ENCODE measurements at places on chromosomes 5 and 9. TPM values are rescaled to one million over a fixed set of nuclear protein-coding genes. Genes with fewer than 3 reads are reported as not detected.

CCDC187 gene
- not detected for total RNA-seq

DNA sequence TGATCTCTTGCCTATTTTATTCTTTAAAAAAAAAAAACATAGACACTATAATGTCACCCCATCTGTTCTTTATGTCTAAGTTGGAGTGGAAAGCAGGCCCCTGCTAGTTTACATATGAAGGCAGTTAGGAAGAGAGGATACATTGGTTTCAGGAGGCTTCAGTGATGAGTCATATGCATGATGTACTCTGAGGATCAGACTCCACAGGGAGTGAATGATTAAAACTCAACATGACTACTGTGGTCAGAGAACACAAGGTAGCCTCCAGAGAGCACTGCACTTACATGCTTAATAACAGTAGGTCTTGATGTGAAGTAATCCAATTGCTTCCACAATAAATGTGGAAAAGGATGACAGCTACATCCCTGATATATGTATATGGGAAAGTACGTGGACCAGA, 22.7 kb upstream of the FSTL4 start:
- DNase-seq: no peak

DNA sequence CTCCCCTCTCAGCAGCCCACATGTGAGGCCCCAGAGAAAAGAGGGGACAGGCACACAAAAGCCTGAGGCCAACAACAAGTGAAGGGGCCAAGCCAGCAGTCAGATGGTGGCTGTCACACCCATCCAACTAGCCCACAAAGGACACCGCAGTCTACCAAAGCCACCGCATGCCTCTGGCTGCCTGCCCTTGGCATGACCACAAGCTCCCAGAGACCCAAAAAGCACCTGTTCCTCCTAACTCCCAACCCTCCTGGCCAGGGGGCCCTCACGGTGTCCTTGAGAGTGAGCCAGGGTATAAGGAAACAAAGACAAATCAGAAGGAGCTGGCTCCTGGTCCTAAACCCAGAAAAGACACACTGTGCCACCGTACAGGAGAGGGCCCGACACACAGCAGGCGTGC, 77.8 kb upstream of the LRRTM2 start:
- no peak for DNase-seq

GRCh38 chr9:77632652-77633051, 15.5 kb downstream of the GNA14 start:
- no peak for DNase-seq

- no peak for DNase-seq
Measured at GRCh38 chr9:91089405-91090129, 272.2 kb downstream of the AUH start.

- DNase-seq: no peak
Measured at GRCh38 chr5:14665101-14665822, 744 bp downstream of the OTULIN start.

DNA sequence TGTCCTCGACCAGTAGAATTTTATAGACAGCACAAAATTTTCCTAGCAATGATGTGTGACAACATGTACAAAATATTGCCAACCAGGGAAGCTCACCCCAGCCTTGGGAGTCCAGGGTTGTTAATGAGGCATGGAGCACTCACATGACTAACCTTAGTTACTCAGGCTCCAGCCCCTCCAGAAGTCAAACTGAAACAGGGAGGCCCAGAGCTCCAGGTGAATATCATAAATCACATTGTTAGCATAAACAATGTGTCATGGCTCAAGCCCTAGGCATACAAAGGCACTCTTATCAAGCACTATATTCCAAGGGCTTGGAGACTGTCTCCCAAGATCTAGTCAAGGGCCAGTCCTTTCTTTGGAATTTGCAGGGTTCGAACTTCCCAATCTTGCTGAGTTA, 44.4 kb downstream of the TNFAIP8 start:
- no peak for DNase-seq

- no peak for DNase-seq
Measured at GRCh38 chr9:131737426-131737825, 2.5 kb downstream of the RAPGEF1 start.

Data from mesenteric fat pad (tissue), 1 donor.